ENCODE measurements at places on chromosomes 6 and 20. TPM values are rescaled to one million over a fixed set of nuclear protein-coding genes. Genes with fewer than 3 reads are reported as not detected.
A peak's percentile ranks its signal among the peaks of the same experiment; 100 is the strongest.

DNA sequence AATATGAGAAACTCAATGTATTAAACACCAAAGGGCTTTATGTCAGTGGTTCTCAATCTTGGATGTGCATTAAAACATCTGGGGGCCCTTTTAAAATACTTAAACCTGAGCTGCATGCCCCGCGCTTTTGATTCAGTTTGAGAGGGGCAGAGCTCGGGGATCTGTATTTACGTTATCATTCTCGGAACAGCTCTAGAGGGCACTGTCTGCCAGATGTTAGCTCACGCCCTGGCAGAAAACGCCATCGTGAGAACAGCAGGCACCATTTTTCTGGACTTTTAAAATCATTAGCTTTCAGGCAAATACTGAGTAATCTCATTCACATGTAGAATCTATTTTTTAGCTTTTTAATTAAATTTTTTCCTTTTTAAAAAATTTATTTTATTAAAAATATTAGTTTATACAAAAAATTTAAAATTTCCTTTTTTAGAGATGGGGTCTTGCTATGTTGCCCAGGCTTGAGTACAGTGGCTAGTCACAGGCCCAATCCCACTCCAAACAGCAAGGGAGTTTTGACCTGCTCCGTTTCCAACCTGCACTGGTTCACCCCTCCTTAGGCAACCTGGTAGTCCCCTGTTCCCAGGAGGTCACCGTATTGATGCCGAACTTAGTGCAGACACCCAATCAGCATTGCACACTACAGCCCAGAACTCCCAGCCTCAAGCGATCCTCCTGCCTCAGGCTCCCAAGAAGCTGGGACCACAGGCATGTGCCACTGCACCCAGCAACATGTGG is 30.0 kb upstream of the ZNF133 start:
- DNase-seq, result no peak

DNA sequence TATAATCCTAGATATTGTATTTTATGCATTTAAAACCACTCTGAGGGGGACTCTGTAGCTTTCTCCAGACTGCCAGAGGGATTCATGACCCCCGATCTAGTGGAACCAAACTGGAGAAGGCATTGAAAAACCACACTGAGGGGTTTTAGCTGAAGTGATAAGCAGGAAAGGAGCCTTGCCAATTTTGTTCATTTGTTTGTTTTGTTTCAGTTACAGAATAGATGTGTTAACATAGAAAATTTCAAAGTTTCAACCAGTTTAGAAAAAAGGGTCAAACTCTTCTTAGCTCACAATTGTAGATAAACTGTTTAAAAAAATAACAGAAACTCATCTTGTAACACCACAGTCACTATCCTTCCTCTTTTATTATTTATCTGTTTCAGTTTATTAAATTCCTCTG is 19.8 kb downstream of the TAB2 start:
- no peak for DNase-seq

GRCh38 chr20:59825944-59826759 is 107.3 kb downstream of the SYCP2 start:
- peak; percentile 93 for DNase-seq

DNA sequence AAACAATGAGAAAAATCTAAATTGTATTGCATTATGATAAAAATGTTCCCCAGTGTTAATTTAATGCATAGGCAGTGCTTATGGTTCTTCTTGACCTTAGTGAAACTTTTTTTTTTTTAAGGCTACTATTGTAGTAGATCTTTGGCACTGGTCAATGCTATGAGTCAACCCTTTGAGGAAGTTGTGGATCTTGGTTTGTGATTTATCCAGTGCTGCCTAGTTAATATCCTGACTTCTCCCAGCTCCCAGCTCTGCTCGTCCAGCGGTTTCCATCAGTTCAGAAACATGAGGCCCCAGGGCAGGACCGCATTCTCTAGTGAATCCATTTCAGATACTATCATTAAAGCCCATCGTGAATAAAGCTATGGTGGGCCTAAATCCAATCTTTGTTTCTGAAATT is 364.5 kb upstream of the JARID2 start:
- no peak for DNase-seq

DNA sequence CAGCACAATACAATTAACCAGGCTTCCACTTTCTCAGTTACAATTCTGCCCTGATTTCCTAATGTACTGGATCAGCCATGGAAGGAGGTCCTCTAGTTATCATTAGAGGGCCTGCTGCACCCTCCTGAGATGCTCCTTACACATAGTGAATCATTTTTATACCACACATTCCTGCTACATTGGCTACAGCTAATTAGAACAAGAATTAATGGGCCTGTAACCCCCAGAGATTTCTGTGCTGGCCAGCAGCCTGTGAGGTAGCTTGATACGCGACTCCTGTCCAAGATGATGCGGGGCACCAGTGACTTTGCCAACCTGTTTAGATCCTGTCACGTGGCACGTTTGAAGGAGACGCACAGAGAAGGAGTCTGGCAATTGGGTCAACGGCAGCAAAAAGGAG is 422.8 kb downstream of the EPM2A start:
- DNase-seq, result no peak

DNA sequence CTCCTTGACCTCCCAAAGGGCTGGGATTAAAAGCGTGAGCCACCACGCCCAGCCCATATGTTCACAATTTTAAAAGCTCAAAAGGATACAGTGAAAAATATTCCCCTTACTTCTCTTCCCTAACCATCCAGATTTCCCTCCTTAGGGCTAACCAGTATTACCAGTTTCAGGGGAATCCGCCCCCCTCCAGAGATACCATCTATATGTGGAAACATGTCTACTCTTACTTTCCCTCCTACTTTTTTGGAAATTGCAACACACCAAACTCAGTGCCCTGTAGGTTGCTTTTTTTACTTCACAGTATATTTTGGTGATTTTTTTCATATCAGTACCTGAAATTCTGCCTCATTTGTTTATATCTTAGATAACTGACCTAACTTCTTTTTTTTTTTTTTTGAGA is 6.9 kb upstream of the RPL10A start:
- DNase-seq, result no peak

PCSK2 gene
- 4.1 TPM for total RNA-seq

WFDC5 gene
- total RNA-seq, result not detected

BEND6 gene
- 0.79 TPM for total RNA-seq

PPIL6 gene
- total RNA-seq, result 0.64 TPM

RCAN2 gene
- total RNA-seq, result 7.4 TPM

ZDHHC14 gene
- 13.3 TPM for total RNA-seq
